ENCODE measurements at places on chromosomes 3 and 15.

DNA sequence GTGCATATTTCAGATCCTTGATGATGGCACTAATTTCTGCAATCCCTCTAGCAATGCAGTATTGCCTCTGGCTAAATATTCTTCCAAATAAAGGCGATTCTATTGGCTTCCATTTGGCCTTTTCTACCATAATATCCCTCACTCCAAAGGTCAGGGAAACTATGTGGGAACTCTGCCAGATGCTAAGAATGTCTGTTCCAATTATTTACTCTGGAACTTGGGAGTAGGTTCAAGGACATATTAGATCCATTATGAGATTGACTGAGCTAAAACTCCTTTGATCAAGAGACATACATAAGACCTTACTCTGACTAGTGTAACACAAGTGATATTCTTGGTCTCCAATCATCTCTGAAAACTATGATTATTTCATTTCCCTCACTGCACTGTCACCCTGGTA lies 674.5 kb upstream of the NECTIN3 start:
- no peak for DNase-seq

DNA sequence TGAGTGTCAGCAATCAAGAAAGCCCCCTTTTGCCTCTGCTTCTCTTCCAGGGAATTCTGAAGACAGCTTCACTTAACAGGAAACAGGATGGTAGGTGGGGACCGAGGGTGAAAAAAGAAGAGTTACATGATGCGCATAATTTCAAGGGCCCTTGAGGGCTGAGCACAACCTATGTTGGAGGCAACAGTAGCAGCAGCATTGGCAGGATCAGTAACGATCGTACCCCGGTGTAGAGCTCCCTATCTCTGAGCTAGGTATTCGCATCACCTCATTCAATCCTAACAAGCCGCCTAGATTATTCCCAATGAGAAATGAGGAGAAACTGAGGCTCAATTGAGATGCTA lies 432 bp upstream of the RAD54L2 start:
- DNase-seq: no peak

GRCh38 chr3:45509038-45509767 lies 85.3 kb upstream of the LIMD1 start:
- DNase-seq: no peak

- no peak for DNase-seq
These were observed 457.4 kb downstream of the IGSF11 start for GRCh38 chr3:118577055-118577777.

DNA sequence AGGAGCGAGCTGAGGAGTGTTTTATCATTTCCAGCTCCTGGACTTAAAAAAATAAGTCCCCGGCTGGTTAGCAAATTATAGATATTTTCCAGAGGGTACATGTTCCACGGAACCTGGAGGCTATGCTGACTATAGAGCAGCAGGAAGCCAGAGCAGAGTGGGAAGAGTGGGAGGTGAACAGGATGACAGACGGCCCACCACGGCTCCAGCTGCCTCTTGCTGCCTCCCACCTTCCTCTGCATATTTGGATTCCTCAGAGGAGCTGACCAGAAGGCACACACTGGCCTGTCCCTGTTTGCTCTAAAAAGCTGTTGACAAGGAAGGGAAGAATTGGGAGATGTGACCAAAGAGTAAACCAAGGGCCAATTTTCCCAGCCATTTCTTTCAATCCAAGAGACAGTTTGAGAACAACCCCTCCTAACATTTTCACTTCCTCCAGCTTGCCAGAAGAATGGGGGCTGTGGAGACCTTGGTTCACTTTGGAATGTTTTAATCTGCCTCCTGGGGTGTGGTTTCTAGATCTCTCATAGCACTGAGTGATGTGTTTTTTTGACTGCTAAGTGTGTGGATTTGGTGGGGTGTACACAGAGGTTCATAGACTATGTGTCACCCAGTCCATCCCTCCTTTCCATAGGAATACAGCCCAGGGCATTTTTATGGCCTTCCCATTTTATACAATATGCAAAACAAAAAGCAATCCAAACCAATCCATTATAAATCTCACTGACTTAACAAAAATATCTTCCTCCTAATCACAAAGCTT lies 36.8 kb downstream of the HGD start:
- DNase-seq: no peak

DNA sequence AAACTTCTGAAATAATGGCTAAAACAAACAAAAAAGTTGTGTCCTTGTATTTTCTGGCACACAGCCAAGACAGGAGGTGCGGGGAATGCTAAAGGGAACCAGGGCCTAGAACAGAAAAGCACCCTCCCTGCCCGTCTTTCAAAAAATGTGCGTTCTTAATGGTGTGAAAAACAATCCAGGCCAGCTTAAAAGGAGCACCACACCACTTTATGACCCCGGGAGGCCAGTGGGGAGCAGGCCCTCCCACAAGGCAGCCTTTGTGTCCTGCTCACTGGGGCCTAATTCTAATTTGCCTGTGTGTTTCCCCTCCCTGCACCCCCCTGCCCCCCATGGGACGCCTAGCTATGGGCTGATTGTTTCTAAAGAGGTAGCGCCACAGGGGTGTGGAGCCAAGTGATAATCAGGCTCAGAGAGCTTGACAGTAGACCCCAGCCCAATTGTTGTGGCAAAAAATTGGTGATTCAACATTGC lies 181.4 kb downstream of the GREM1 start:
- no peak for DNase-seq

DNA sequence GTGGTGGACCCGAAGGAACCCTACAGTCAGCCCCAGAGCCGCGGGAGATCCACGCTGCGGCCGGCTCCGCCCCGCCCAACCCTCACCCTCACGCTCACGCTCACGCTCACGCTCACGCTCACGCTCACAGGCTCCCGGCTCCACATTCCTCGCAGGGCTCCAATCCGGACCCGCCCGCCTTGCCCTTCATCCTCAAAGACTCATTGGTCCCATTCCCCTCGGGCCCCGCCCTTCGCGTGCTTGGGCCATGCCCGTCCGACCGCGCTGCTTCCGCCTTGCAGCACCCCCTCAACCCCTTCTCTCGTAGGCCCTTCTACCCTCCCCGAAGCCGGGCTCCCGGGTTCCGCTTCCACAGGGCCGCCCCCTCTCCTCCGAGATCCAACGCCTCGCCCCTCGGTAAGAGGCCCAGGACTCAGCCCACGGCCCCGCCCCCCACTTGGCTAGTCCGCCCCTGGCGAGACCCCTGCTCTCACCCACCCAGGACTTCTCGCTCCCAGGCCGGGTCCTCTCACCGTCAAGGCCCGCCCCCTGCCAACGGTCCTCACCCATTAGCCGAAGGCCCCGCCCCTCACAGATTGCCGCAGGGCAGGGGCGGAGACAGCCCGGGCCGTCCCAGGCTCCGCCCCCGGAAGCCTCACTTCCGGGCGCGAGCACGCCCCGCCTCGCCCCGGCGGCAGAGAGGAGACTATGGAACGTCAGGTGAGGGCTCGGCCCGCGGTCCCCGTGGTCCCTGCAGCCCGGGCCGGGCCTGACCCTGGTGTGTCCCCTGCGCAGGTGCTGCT lies at the start of gene APEH:
Gene APEH (plus strand): TSS at position 637 of the 782 bp plus-strand sequence. CDS start 51 bp downstream, at position 688.
- peak; percentile 97 for DNase-seq

DNA sequence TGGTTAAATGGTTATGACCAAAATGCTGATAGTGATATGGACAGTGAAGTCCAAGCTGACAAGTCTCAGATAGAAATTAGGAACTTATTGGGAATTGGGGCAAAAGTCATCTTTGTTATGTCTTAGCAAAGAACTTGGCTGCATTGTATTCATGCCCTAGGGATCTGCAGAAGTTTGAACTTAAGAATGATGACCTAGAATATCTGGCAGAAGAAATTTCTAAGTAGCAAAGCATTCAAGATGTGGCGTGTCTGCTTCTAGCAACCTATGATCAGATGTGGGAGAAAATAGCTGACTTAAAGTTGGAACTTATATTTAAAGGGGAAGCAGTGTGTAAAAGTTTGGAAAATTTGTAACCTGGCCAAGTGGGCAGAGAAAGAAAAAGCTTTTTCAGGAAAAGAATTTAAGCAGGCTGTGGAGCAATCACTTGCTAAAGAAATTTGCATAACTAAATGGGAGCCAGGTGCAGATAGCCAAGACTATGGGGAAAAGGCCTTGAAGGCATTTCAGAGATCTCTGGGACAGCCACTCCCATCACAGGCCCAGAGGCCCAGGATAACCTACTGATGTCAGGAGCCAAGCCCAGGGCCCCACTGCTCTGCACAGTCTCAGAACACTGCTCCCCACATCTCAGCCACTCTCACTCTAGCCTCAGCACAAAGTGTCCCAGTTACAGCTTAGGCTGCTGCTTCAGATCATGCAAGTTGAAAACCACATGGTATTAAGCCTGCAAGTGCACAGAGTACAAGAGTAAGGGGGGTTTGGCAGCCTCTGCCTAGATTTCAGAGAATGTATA lies 147.8 kb upstream of the TGFBR2 start:
- DNase-seq: no peak

- DNase-seq: no peak
These were observed 260.3 kb downstream of the ERC2 start for GRCh38 chr3:56207922-56208321.

- DNase-seq: no peak
These were observed 162.2 kb downstream of the GREM1 start for GRCh38 chr15:32879980-32880379.

- no peak for DNase-seq
These were observed 804 bp upstream of the BRPF1 start for GRCh38 chr3:9730657-9731205.

GRCh38 chr3:42192334-42193200 lies 73.4 kb downstream of the CCK start:
- no peak for DNase-seq

DNA sequence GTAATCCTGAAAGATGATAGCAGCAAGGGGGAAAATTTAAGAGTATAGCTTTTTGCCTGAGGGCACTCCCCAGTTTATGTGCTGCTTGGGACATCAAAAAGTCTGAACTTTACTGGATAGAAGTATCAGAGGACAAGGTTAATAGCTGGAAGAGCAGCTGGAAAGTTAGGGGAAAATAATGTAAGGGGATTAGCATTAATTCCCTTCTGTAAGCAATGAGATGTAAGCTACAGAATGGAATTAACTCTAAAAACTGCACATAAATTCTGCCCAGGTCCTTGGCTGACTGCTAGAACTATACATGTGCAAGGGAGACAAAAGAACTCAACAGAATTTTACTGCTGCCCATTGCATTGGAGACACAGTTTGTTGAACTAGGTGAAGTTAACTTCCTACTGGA lies 55.6 kb downstream of the ATP11B start:
- no peak for DNase-seq

DNA sequence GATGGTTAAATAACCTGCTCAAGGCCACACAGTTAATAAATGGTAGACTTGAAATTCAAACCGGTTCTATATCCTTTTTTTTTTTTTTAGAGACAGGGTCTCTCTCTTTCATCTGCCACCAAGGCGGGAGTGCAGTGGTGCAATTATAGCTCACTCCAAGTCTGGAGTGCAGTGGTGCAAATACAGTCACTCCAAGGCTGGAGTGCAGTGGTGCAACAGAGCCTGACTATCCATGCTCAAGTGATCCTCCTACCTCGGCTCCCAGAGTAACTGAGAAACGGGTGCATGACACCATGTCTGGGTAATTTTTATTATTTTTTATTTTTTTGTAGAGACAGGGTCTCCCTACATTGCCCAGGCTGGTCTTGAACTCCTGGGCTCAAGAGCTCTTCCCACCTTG lies 23.4 kb downstream of the DPP8 start:
- DNase-seq: no peak

DNA sequence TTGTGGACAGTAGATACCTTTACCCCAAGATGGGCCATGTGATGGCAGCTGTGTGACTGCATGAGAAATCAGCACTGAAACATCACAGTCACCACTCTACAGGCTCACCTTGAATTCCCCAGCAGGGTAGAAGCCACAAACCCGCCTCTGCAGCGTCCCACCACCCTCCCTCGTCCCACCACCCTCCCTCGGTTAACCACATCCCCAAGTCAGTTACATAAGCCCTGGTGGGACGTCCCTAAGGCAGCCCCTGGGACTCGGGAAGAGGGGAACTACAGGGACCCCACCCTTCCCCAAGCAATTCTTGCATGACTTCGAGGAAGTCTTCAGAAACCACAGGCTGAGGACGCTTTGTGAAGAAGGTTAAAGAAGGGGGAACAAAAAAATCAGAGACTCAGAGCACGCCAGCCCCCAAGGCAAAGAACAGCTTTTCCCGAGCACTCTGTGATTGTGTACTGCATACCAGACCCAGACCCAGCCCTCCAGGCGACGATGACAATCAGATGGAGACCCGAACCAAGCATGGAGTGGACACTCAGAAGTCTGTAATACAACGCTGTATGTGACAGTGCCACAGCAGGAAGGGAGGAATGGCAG lies 60.5 kb downstream of the SH3BP5 start:
- DNase-seq: peak; percentile 73

GRCh38 chr3:133238015-133238414 lies 161.8 kb upstream of the BFSP2 start:
- DNase-seq: no peak

DNA sequence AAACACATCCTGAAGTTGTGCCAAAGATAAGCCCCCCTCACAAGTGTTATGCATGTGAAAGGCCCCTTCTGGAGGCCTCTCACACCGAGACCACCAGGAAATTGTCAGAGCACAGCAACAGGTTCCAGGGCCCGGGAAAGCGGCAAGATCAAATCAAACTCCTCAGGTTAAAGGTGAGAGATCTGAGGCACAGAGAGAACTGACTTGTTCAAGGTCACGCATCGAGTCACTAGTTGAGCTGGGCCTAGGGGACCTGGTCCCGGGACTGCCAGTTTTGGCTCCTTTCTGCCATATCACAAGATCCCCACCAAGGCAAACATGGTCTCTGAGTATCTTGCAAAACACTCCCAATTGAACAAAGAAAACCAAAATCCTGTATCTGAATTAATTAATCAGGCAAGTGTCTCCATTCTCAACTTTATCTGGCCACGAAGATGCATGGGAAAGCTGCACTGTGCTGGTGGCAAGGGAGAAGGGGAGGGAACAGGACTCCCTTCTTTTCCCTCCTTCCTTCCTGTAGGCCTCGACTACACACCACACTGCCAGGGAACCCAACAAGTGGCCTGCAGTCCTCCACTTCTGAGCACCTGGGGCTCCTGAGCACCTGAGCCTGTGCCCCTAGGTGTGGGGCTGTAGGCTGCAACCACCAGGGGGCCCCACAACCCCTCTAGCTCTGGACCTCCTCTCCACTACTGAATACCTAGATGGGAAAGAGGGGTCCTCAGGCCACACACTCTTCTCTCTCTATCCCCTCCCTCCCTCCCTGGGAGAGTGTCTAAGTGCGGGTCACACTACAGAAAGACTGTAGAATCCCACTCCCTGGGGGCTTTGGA lies 37.3 kb downstream of the ANP32A start:
- peak; percentile 59 for DNase-seq

GRCh38 chr3:52283306-52283705 lies 4.3 kb upstream of the GLYCTK start:
- DNase-seq: no peak

- peak; percentile 80 for DNase-seq
These were observed 61.3 kb upstream of the CMTM8 start for GRCh38 chr3:32176989-32177701.
